ENCODE measurements at places on chromosomes 6 and 20.

DNA sequence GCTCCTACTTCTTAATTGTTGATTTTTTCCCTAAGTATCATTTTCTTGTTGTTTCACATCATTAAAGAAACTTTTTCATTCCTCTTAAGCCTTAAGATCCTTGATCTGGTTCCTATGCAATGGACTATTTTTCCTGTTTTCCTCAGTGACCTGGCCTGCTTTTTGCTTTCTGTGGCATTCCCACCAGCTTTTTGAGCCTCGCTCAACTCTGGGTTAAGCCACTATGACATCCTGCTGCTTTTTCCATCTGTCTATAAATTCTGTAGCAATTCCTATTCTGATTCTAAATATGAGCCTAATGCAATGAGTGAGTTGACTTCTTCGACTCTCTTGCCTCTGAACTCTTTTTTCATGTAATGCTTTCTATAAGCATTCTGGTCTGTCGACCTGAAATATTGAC, 160.3 kb downstream of the GRM1 start:
- DNase-seq, result no peak
- H3K4me3 ChIP-seq, result no peak overlapping the region
- H3K27me3 ChIP-seq, result no peaks in the 10 kb centered on the region
- no peak overlapping the region for H3K27ac ChIP-seq
- no peaks in the 10 kb centered on the region for H3K36me3 ChIP-seq

- no peak overlapping the region for H3K4me3 ChIP-seq
- no peaks in the 10 kb centered on the region for H3K4me1 ChIP-seq
- peak overlapping the region; percentile 37 for H3K27ac ChIP-seq
- no peaks in the 10 kb centered on the region for H3K36me3 ChIP-seq
- no peaks in the 10 kb centered on the region for H3K27me3 ChIP-seq
Measured at GRCh38 chr6:169046483-169047192, 207.0 kb downstream of the THBS2 start.

DNA sequence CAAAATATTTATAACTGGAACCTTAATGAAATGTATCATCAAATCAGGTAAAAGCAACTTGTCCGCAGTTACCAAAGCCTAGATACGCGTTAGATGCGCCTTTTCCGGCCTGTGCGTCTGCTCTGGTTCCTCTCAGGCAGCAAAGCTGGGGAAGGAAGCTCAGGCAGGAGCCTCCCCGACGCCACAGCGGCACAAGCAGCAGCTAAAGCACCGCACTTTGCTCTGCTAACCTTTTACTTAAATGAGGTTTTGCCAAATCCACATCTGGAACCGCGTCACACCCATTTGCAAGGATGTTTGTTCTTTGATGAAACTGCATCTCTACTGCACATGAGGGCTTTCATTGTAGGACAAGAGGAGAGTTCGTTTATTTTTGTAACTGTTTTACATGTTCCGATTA, 36.8 kb downstream of the THBS2 start:
- no peak overlapping the region for H3K27ac ChIP-seq
- peaks cover 4% of the 10 kb centered on the region for H3K4me1 ChIP-seq
- peaks cover 1% of the 10 kb centered on the region for H3K36me3 ChIP-seq
- H3K4me3 ChIP-seq, result no peak overlapping the region

- H3K4me3 ChIP-seq, result no peak overlapping the region
- peaks cover 5% of the 10 kb centered on the region for H3K27me3 ChIP-seq
- H3K36me3 ChIP-seq, result peaks cover 3% of the 10 kb centered on the region
- H3K4me1 ChIP-seq, result peaks cover 57% of the 10 kb centered on the region
- no peak overlapping the region for H3K27ac ChIP-seq
- no peak for DNase-seq
Measured at GRCh38 chr6:157224951-157225574, 98.3 kb downstream of the TMEM242 start.

- H3K36me3 ChIP-seq, result no peaks in the 10 kb centered on the region
- H3K4me3 ChIP-seq, result no peak overlapping the region
- H3K27ac ChIP-seq, result no peak overlapping the region
- DNase-seq, result no peak
Measured at GRCh38 chr6:115901896-115902295, 158.8 kb downstream of the FRK start.

DNA sequence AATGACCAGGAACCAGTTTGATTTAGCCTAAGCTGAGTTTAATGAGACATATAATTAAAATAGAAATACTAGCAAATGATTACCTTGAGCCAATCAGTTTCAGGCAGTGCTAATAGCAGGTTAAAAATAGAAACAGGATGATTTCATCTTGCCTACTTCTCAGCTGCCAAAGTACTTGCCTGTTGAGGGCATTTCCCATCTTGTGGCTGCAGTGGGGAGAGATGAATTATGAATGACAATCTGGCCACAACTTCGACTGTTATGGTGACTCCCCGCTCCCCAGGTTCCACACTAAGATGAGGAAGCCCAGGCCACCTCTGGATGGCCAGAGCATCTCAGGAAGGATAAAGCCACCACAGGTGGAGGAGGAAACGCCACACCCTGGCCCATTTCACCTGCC, 31.3 kb downstream of the MBOAT1 start:
- peaks cover 22% of the 10 kb centered on the region for H3K36me3 ChIP-seq
- H3K4me3 ChIP-seq, result no peak overlapping the region
- peaks cover 7% of the 10 kb centered on the region for H3K4me1 ChIP-seq
- H3K27ac ChIP-seq, result no peak overlapping the region
- no peak for DNase-seq

GRCh38 chr20:36384022-36384619, 78.0 kb downstream of the DLGAP4 start:
- peak; percentile 5 for DNase-seq
- H3K27ac ChIP-seq, result no peak overlapping the region
- H3K4me3 ChIP-seq, result no peak overlapping the region
- H3K27me3 ChIP-seq, result peaks cover 3% of the 10 kb centered on the region
- H3K4me1 ChIP-seq, result no peaks in the 10 kb centered on the region
- H3K36me3 ChIP-seq, result no peaks in the 10 kb centered on the region

- H3K27ac ChIP-seq, result no peak overlapping the region
- H3K36me3 ChIP-seq, result no peaks in the 10 kb centered on the region
- no peaks in the 10 kb centered on the region for H3K27me3 ChIP-seq
- H3K4me3 ChIP-seq, result no peak overlapping the region
- no peaks in the 10 kb centered on the region for H3K4me1 ChIP-seq
Measured at GRCh38 chr6:141653590-141653989, 479.1 kb upstream of the GJE1 start.

DNA sequence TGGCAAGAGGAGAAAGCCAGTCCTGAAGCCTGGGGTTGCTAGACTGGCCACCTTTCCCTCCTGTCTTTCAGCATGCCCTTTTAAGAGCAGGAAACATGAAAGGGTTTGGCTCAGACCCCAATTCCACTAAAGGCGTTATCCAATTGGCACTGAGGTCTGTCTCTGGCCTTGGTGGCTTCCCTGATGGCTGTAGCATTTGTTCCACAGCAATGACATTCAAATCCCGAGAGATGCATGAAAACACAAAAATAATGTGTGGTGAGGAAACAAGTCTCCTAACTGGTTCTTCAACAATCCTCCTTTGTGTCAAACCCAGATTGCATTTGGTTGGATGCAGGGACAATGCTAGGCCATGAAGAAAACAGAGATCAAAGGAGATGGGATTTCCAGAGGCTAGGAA, 56.5 kb upstream of the ADTRP start:
- H3K27me3 ChIP-seq, result peaks cover 5% of the 10 kb centered on the region
- H3K4me3 ChIP-seq, result no peak overlapping the region
- H3K4me1 ChIP-seq, result no peaks in the 10 kb centered on the region
- H3K36me3 ChIP-seq, result peaks cover 5% of the 10 kb centered on the region
- no peak overlapping the region for H3K27ac ChIP-seq
- no peak for DNase-seq

DNA sequence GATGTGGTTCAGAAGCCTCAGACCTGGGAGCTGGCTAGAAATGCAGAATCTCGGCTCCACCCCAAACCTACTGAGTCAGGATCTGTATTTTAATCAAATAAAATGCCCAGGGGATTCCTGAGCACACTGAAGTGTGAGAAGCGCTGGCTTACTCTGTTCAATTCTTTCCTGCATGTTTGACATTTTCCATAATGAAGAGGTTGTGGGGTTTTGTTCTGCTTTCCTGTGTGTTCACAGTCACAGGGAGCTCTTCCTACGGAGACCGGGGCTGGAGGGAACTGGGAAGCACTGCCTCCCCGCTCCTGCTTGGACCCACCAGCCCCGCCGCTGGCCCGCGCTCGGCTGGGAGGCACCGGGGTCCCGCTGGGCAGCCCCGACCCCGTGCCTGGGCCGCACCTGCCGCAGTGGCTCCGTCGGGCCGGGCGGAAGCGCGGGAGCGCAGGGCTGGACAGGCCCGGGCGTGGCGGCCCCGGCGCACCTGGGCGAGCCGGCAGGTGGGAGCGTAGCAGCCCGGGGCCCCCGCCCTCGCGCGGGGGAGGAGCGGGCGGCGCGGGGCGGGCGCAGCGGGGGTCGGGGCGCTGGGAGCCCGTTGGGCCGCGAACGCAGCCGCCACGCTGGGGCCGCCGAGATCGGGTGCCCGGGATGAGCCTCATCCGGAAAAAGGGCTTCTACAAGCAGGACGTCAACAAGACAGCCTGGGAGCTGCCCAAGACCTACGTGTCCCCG, at the start of gene MAPK13:
Gene MAPK13, plus strand, starts transcription at position 573 of the 726 bp plus-strand sequence. Its CDS starts 70 bp downstream, at position 643.
- no peak for DNase-seq
- H3K27me3 ChIP-seq, result no peaks in the 10 kb centered on the region
- H3K4me1 ChIP-seq, result peaks cover 66% of the 10 kb centered on the region
- peak within 1 kb of the TSS; percentile 86 for H3K4me3 ChIP-seq
- H3K36me3 ChIP-seq, result peaks cover 13% of the 10 kb centered on the region

- no peak for DNase-seq
- peak overlapping the region; percentile 81 for H3K27ac ChIP-seq
- peaks cover 2% of the 10 kb centered on the region for H3K36me3 ChIP-seq
- peaks cover 2% of the 10 kb centered on the region for H3K27me3 ChIP-seq
- peak overlapping the region; percentile 25 for H3K4me3 ChIP-seq
Measured at GRCh38 chr6:121771937-121772720, 336.7 kb downstream of the GJA1 start.

- H3K27me3 ChIP-seq, result no peaks in the 10 kb centered on the region
- no peak overlapping the region for H3K4me3 ChIP-seq
Measured at GRCh38 chr6:65285275-65285674, 421.8 kb downstream of the EYS start.

- peaks cover 7% of the 10 kb centered on the region for H3K4me1 ChIP-seq
- no peaks in the 10 kb centered on the region for H3K27me3 ChIP-seq
- peaks cover 5% of the 10 kb centered on the region for H3K36me3 ChIP-seq
- H3K4me3 ChIP-seq, result no peak overlapping the region
- no peak for DNase-seq
Measured at GRCh38 chr6:127276331-127276730, 9.7 kb downstream of the RNF146 start.

DNA sequence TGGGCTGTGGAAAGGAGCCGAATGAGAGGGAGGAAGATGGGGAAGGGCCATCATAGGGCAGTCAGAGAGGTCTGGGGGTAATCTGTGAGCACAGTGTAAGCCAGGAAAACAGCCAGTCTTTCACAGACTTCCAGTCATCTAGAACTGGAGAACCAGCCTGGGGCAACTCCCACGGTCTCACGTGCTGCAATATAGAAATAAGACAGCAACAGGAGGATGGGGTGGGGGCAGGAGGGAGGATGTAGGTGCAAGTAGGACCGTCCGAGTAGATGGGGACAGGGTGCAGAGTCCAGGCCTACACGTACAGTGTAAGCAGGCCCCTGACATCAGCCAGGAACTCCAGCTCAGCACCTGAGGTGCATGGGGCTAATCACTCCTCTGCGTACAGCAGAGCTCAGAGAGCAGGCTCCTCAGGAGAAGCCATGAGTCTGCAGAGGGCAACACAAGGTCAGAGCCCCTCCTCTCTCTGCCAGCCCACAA, 58.2 kb upstream of the TNFAIP3 start:
- peaks cover 9% of the 10 kb centered on the region for H3K36me3 ChIP-seq
- H3K27me3 ChIP-seq, result no peaks in the 10 kb centered on the region
- no peak overlapping the region for H3K27ac ChIP-seq
- no peak overlapping the region for H3K4me3 ChIP-seq

DNA sequence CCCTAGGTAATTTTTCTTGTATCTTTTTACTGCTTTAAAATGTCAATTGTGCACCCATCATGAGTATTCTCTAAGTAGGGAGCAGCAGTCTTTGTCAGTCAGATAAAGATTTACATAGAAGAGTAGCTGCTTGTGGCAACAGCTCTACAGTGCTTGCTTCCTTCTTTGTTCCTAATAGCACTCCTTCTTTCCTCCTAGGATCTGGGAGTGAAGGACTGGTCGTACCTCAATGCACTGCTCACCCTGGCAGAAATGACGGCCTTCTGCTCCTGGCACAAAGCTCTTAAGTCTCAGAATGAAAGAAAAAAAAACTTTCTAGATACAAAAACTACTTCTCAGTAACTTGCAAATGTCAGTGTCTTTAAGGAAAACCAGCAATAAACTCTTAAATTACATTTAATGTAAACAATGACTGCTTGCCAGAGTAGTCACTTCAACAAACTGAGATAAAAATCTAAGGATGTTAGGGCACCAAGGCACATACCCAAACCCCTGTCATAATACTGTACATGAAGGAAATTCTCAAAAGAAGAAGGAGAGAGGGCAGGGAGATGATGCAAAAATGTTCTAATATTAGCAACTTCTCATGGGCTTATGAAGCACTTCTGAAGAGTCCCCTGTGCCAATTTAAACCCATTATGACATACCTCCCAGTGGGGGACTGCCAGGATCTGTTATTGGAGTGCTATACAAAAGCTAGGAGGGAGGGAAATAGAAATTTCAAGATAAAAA, 34.0 kb downstream of the NCOA6 start:
- H3K4me1 ChIP-seq, result peaks cover 5% of the 10 kb centered on the region
- H3K27me3 ChIP-seq, result no peaks in the 10 kb centered on the region
- DNase-seq, result no peak
- H3K36me3 ChIP-seq, result peaks cover 3% of the 10 kb centered on the region
- no peak overlapping the region for H3K4me3 ChIP-seq
- H3K27ac ChIP-seq, result no peak overlapping the region

DNA sequence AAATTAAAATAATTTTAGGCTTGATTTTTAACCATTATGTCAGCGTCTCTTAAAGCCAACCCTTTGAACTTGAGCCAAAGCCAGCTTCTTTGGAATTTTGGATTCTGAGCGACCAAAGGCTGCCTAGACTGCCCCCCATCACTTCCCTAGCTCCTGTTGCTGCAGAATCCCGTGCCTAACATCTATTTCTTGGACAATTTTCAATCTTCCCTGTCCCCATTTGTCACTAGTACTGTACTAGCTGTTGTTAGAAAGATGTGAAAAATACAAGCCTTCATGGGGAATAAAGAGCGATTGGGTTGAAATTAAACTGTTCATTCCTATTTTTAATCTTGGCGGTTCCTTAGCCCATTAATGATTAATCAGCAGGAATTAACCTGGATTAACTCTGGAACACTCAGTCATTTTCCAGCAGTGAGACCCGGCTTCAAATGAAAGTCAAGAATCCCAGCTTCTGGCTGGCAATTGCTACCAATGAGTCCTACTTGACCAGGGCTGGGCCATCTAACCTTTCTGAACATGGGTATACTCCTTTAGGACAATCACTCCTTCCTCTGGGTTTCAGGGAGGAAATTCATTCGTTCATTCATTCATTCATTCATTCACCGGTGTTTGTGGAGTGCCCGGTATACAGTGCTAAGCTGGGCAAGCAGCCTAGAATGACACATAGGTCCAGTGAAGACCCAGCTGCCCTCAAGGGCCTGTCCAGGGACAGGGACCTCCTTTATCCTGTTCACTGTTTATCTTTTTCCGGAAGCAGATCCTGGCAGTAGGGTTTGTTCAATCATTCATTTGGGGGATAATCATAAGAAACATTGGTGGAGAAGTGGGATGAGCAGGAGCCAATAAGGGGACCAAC, 1.4 kb upstream of the RRBP1 start:
- peaks cover 20% of the 10 kb centered on the region for H3K4me1 ChIP-seq
- H3K36me3 ChIP-seq, result peaks cover 11% of the 10 kb centered on the region
- no peak overlapping the region for H3K27ac ChIP-seq
- H3K4me3 ChIP-seq, result peak overlapping the region; percentile 60

- no peaks in the 10 kb centered on the region for H3K4me1 ChIP-seq
- no peak for DNase-seq
- peaks cover 2% of the 10 kb centered on the region for H3K27me3 ChIP-seq
- H3K4me3 ChIP-seq, result no peak overlapping the region
Measured at GRCh38 chr6:148677594-148678476, 69.0 kb upstream of the UST start.

GRCh38 chr6:53615633-53616449, 49.7 kb downstream of the KLHL31 start:
- peaks cover 4% of the 10 kb centered on the region for H3K4me1 ChIP-seq
- H3K4me3 ChIP-seq, result no peak overlapping the region

Measured in activated T-helper 1 cell treated with anti-CD3 and anti-CD28 coated beads, Interleukin-12 subunit alpha, Interleukin-12 subunit beta, Interleukin-2, Interleukin-4 antibody, amounts not matched to agents 30 ng/mL and 10 ng/mL and 1 ng/mL, durations not matched to agents 14 hours and 24 hours and 36 hours (primary cell).